Left kidney (tissue), 8 donors: ENCODE measurements at places on chromosomes 11 and 22. TPM values are rescaled to one million over a fixed set of nuclear protein-coding genes. Genes with fewer than 3 reads are reported as not detected.

Gene ATG2A
- polyA plus RNA-seq, result 16.4 TPM

Gene OR8D4
- polyA plus RNA-seq, result not detected

Gene DMC1
- 8.1 TPM for polyA plus RNA-seq

Gene BAIAP2L2
- 8.5 TPM for polyA plus RNA-seq

- peak; percentile 75 for DNase-seq
Measured at GRCh38 chr22:29031227-29032011, 30.2 kb downstream of the C22orf31 start.

- no peak for DNase-seq
Measured at GRCh38 chr11:95515371-95515770, 274.2 kb downstream of the FAM76B start.
